T-helper 17 cell (primary cell): ENCODE measurements at places on chromosomes 4 and X.

DNA sequence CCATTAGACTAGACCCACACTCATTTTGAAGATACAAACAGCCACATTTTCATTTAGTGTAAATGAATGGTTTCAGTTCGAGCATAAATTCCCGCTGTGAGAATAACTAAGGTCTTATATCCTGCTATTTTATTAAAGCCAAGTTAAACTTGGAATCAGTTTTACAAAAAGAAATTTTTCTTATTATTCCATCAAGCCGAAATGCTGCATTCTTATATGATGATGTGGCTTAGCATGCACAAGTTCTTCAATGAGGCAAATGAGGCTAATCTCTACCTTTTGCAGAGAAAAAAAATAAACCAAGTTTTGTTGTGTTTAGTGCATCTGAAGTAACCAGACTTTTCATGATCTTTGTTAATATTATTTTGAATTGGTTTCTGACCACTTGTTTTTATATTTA lies 953.9 kb upstream of the PCDH10 start:
- DNase-seq = no peak
- no peaks in the 10 kb centered on the region for H3K4me1 ChIP-seq
- no peaks in the 10 kb centered on the region for H3K36me3 ChIP-seq
- H3K27ac ChIP-seq = no peak overlapping the region

GRCh38 chr4:10385994-10386394 lies 71.2 kb downstream of the ZNF518B start:
- no peaks in the 10 kb centered on the region for H3K36me3 ChIP-seq
- no peak for DNase-seq
- no peaks in the 10 kb centered on the region for H3K4me1 ChIP-seq
- H3K27ac ChIP-seq = no peak overlapping the region
- H3K4me3 ChIP-seq = no peak overlapping the region

DNA sequence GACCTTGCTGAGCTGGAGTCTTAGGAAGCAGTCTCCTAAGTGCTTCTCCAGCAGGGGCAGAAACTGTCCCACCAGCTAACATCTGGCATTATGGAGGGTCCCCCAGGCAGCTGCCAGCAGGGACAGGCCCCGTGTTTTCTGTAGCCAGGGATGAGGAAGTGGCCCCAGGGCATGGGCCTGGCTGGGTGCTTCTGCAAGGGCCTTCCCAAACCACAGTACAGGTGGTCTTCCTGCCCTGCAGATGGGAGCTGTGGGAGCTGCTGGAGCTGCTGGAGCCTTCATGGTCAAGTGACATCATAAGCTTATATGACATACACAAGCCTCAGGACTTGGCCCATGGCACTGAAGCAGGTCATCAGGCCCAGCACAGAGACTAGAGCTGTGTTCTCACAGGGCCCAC lies 5.0 kb upstream of the MSANTD1 start:
- no peak for DNase-seq
- peaks cover 17% of the 10 kb centered on the region for H3K4me1 ChIP-seq
- H3K36me3 ChIP-seq = peaks cover 2% of the 10 kb centered on the region
- no peak overlapping the region for H3K27ac ChIP-seq
- no peaks in the 10 kb centered on the region for H3K27me3 ChIP-seq

DNA sequence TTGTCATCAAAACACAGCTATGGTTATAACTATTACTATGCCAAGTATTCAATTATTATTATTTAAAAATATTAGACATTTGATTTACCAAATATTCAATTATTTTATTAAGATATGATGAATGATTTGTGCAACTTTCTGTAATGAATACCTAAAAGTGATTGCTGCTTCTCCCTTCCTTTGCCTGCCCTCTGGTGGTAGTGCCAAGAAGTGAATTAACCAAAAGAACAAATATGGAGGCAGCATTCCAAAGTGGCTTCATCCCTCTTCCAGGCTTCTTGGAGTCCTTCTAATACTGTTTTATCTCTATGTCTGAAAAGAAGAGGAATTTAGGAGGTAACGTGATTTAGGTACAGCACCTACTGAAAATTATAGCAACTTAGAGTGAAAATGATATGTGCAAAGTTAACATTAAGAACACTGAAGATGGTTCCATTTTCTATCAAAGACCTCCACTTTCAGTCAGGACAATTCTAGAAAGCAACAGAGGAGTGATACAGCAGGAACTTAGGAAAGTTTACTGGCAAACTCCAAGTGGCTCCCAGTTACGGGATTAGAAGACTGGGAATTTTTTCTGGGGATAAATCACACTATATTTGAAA lies 43.0 kb downstream of the ENPEP start:
- H3K27ac ChIP-seq = no peak overlapping the region
- H3K36me3 ChIP-seq = no peaks in the 10 kb centered on the region
- no peak overlapping the region for H3K4me3 ChIP-seq
- H3K4me1 ChIP-seq = peaks cover 9% of the 10 kb centered on the region
- peaks cover 31% of the 10 kb centered on the region for H3K27me3 ChIP-seq

GRCh38 chrX:13311560-13311959 lies 8.3 kb downstream of the ATXN3L start:
- H3K36me3 ChIP-seq = no peaks in the 10 kb centered on the region
- no peak overlapping the region for H3K4me3 ChIP-seq
- H3K4me1 ChIP-seq = no peaks in the 10 kb centered on the region
- no peaks in the 10 kb centered on the region for H3K27me3 ChIP-seq
- DNase-seq = no peak
- no peak overlapping the region for H3K27ac ChIP-seq

DNA sequence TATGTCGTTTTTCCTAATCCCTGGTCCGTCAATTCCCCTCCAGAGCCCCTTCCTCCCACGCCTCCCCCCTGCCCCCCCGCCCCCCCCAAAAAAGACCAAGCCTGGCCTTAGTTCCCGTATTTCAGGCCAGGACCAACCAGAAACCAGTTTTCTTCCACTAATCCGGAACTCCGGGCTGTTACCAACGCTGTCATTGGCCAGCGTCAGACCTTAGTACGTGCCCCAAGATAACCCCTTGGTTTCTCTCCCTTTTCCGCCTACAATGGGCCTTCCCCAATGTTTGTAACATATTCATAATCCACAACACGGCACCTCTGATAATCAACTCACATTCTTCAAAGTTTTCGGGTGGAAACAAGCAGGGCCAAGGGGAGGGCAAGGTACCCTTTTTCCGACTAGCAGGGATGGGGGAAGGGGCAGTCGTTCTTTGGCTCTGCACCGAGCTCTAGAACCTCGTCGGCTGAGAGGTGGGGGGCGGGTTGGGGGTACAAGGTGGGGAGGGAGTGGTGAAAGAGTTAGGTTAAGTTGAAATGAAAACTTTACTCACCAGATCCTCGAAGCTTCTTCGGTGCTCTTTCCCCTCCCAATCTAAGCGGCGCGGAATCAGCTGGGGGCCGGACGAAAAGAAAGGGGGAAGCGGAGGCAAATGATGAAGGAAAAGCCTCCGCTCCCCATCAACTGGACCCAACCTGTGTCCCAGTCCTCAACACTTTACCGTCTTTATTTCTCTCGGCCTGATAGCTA lies 1.5 kb downstream of the BRWD3 start:
- H3K4me3 ChIP-seq = peak overlapping the region; percentile 83
- no peaks in the 10 kb centered on the region for H3K36me3 ChIP-seq
- H3K27me3 ChIP-seq = no peaks in the 10 kb centered on the region
- peak overlapping the region; percentile 90 for H3K27ac ChIP-seq
- peak; percentile 68 for DNase-seq

DNA sequence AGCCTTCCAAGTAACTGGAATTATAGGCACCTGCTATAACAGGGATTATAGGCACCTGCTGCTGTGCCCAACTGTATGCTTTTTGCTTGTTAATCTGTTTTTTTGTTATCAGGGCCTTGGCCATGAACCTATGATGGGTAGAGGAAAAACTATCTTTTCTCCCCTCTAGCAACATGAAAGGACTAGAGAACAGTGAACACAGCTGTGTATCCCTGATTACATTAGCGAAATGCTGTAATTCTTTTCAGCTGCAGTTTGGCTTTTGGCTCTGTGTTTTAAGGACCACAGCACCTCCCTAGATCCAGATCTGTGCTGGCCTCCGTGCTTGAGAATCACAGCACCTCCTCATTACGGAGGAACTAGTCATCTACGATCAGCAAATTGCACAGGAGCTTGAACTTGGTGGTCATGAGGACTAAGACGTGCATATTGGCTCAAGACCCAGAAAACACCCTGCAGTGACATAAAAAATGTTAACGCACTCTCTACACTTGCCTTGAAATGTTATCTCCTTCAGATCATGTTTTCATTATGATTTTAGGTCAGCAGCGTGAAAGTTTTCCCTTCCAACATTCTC lies 57.7 kb upstream of the S100G start:
- H3K4me1 ChIP-seq = peaks cover 2% of the 10 kb centered on the region
- H3K4me3 ChIP-seq = no peak overlapping the region
- no peak overlapping the region for H3K27ac ChIP-seq
- DNase-seq = no peak

DNA sequence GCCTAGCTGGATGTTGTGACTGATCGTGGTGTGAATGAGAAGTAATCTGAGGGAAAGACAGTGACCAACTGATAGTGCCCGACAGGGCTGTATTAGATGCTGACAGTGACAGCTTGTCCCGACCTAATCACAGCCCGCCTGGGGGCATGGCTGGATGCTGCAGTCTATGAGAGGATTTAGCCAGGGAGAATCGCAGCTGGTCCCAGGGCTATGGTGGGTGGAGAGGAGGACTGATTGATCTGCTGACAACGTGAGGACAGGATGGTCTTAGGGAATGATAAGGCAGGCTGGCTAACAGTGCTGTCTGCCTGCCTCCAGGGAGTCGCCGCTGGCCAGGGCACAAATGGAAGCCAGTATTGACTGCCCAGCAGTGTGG lies 621 bp upstream of the SUV39H1 start:
- H3K4me1 ChIP-seq = peaks cover 12% of the 10 kb centered on the region
- peaks cover 2% of the 10 kb centered on the region for H3K36me3 ChIP-seq
- DNase-seq = no peak
- peak overlapping the region; percentile 94 for H3K4me3 ChIP-seq
- H3K27ac ChIP-seq = peak overlapping the region; percentile 99

GRCh38 chr4:132132433-132132832 lies 1016.7 kb upstream of the PCDH10 start:
- H3K36me3 ChIP-seq = no peaks in the 10 kb centered on the region
- no peaks in the 10 kb centered on the region for H3K27me3 ChIP-seq
- H3K27ac ChIP-seq = no peak overlapping the region
- no peaks in the 10 kb centered on the region for H3K4me1 ChIP-seq
- no peak for DNase-seq

DNA sequence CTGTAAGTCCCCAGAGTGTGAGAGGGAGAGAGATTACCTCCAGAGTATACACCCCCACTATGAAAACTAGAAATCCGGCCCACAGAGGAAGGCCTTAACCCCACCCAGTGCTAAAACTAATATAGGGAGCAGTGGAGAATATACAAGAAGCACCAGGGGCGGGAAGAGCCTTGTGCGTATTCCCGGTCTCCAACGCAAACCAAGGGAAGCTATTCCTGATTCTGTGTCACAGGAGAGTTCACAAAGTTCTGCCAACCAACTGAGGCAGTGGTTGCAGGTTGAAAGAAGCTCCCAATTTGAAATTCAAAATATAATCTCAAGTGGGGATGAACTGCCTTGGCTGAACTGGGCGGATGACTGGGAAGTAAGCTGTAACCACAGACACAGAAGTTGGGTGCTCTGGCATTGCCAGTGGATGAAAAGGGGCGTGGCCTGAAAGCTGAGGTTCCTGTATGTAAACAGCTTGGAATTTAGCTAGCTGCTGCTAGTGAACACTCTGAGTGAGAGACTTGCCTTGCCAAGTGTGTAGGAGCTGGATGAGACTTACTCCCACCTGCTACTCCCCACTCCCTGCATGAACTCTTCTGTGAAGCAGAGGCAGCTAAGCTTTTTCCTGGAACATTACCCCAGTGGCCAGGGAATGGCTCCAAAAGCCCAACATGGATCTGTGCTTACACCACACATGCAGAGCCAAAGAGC lies 32.7 kb downstream of the ELF2 start:
- no peak overlapping the region for H3K4me3 ChIP-seq
- H3K4me1 ChIP-seq = peaks cover 34% of the 10 kb centered on the region
- H3K27me3 ChIP-seq = no peaks in the 10 kb centered on the region
- H3K36me3 ChIP-seq = peaks cover 7% of the 10 kb centered on the region
- H3K27ac ChIP-seq = no peak overlapping the region
- no peak for DNase-seq

GRCh38 chr4:98452091-98452490 lies 190.9 kb downstream of the RAP1GDS1 start:
- no peaks in the 10 kb centered on the region for H3K27me3 ChIP-seq
- peaks cover 30% of the 10 kb centered on the region for H3K4me1 ChIP-seq
- no peak for DNase-seq
- H3K36me3 ChIP-seq = peaks cover 2% of the 10 kb centered on the region

GRCh38 chr4:110902500-110902899 lies 279.6 kb upstream of the PITX2 start:
- H3K36me3 ChIP-seq = no peaks in the 10 kb centered on the region
- H3K27ac ChIP-seq = no peak overlapping the region
- H3K4me1 ChIP-seq = no peaks in the 10 kb centered on the region
- no peak overlapping the region for H3K4me3 ChIP-seq
- DNase-seq = no peak

GRCh38 chr4:61003301-61003700 lies 196.8 kb upstream of the ADGRL3 start:
- no peak overlapping the region for H3K4me3 ChIP-seq
- no peak overlapping the region for H3K27ac ChIP-seq
- H3K27me3 ChIP-seq = no peaks in the 10 kb centered on the region
- no peaks in the 10 kb centered on the region for H3K4me1 ChIP-seq
- no peak for DNase-seq

GRCh38 chrX:84363051-84363450 lies 139.2 kb downstream of the HDX start:
- H3K27ac ChIP-seq = no peak overlapping the region
- no peak overlapping the region for H3K4me3 ChIP-seq
- no peaks in the 10 kb centered on the region for H3K4me1 ChIP-seq

GRCh38 chrX:155094468-155095061 lies 23.3 kb downstream of the BRCC3 start:
- H3K27me3 ChIP-seq = no peaks in the 10 kb centered on the region
- DNase-seq = no peak
- H3K27ac ChIP-seq = no peak overlapping the region
- no peaks in the 10 kb centered on the region for H3K36me3 ChIP-seq
- H3K4me3 ChIP-seq = no peak overlapping the region

GRCh38 chrX:148649145-148649795 lies 148.9 kb downstream of the AFF2 start:
- H3K4me3 ChIP-seq = no peak overlapping the region
- DNase-seq = no peak
- H3K36me3 ChIP-seq = no peaks in the 10 kb centered on the region
- H3K27ac ChIP-seq = no peak overlapping the region
- H3K4me1 ChIP-seq = no peaks in the 10 kb centered on the region

GRCh38 chrX:132968296-132968949 lies 10.0 kb upstream of the HS6ST2 start:
- no peaks in the 10 kb centered on the region for H3K36me3 ChIP-seq
- no peak overlapping the region for H3K4me3 ChIP-seq
- no peaks in the 10 kb centered on the region for H3K27me3 ChIP-seq
- DNase-seq = no peak

DNA sequence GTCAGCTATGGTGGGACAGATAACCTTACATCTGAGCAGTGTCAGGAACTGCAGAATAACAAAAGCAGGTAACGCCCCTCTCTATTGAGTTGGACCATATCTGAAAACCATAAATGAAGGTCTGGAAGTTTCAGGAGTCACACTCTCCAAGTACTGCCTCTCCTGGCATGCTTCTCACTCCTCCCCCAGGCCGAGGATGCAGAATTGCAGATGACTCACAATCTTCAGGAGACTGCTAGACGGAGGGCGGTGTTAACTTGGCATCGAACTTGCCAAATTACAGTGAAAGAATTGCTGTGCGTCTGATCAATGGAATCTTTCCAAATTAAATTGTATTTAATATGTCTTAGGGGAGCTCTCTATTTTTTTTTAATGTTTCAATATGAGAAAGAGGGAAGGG lies 67.1 kb upstream of the TRIM2 start:
- peaks cover 13% of the 10 kb centered on the region for H3K27me3 ChIP-seq
- H3K36me3 ChIP-seq = no peaks in the 10 kb centered on the region
- H3K4me3 ChIP-seq = no peak overlapping the region

- H3K27ac ChIP-seq = no peak overlapping the region
- no peak for DNase-seq
- H3K36me3 ChIP-seq = no peaks in the 10 kb centered on the region
- no peaks in the 10 kb centered on the region for H3K27me3 ChIP-seq
These were observed 383.0 kb upstream of the GALNT7 start for GRCh38 chr4:172785613-172786012.
